HS-5 (cell line): ENCODE measurements at places on chromosomes 2 and 18.

DNA sequence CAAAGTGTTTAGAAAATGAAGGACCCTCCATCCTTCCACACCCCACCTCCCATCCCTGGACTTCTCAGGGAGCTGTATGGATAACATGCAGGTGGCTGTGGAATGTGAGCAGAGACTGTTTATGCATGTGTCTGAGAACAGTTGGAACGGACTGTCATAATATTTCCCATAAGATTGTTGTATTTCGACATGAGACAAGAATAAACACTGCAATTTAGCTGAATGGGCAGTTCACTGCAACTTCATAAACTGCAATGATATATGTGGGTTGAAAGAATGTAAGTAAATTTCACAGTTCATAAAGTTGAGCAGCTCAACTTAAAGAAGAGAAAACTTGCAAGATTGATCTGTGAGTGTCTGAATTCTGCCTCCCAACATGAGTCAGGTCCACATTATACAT is 74.6 kb downstream of the MEP1B start:
- no peak for DNase-seq

DNA sequence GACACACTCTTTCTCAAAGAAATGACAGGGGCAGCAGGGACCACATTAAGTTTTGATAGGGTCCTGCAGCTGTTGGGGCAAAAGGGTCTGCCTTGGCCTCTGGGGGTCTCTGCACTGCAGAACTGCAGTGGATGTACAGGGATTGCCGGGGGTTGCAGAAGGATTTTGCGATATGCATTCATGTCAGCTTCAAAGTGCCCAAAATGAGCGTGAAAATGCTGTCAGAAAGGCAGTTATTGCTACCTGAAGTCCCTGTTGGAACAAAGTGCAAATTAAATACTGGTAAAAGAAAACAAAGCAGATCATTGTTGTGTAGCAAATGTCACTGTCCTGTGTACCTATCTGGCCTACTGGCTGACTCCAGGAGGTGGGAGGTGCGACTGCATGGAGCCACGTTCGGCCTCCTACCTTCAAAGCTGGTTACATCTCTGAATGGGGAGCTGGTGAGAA is 78.8 kb upstream of the MAP4K3 start:
- no peak for DNase-seq

- no peak for DNase-seq
These were observed 175.6 kb upstream of the ZFP36L2 start for GRCh38 chr2:43402002-43402401.

GRCh38 chr2:70984576-70985282 is 6.3 kb downstream of the ANKRD53 start:
- DNase-seq: no peak

DNA sequence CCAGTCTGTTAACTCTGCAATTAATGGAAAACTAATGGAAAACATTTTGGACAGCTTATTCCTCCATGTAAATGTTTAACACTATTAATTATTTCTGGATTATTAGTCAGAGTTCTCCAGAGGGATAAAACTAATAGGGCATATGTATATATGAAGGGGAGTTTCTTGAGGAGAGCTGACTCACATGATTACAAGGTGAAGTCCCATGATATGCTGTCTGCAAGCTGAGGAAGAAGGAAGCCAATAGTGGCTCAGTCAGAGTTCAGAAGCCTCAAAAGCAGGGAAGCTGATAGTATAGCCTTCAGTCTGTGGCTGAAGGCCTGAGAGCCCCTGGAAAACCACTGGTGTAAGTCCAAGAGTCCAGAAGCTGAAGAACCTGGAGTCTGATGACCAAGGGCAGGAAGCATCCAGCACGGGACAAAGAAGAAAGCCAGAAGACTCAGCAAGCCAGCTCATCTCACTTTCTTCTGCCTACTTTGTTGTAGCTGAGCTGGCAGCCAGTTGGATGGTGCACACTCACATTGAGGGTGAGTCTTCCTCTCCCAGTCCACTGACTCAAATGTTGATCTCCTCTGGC is 136.0 kb downstream of the PTH2R start:
- no peak for DNase-seq

DNA sequence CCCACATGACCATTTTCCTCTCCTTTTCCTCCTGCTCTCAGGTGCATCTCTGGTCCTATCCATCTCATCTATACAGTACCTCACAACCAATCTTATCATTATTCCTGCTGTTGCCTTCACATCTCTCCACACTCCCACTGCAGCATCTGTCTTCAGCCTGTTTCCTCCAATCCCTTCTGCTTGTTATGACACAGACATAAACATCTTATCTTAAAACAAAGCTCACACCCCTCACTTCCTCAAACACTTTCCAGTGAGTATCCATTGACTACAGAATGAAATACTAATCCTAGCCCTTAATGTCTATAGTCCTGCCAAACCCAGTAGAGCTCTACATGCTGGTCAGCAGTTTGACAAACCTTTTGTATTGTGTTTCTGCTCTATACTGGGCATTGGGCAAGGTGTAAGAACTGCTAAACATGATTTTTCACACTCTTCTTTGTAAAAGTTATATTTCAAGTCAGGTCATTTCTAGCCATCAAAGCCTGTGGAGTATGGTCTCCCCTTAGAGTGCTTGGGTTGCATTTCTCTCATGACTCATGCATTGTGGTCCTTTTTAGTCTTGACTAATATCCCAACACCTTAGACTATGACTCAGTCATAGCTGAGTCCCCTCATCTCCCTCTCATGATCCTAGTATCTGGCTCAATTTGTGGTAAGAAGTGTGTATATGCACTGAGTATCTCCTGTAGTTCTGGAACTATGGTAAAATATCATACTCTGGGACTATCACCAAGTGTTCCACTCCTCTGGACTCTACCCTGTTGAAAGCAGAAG is 187.0 kb downstream of the CYRIA start:
- DNase-seq: no peak

DNA sequence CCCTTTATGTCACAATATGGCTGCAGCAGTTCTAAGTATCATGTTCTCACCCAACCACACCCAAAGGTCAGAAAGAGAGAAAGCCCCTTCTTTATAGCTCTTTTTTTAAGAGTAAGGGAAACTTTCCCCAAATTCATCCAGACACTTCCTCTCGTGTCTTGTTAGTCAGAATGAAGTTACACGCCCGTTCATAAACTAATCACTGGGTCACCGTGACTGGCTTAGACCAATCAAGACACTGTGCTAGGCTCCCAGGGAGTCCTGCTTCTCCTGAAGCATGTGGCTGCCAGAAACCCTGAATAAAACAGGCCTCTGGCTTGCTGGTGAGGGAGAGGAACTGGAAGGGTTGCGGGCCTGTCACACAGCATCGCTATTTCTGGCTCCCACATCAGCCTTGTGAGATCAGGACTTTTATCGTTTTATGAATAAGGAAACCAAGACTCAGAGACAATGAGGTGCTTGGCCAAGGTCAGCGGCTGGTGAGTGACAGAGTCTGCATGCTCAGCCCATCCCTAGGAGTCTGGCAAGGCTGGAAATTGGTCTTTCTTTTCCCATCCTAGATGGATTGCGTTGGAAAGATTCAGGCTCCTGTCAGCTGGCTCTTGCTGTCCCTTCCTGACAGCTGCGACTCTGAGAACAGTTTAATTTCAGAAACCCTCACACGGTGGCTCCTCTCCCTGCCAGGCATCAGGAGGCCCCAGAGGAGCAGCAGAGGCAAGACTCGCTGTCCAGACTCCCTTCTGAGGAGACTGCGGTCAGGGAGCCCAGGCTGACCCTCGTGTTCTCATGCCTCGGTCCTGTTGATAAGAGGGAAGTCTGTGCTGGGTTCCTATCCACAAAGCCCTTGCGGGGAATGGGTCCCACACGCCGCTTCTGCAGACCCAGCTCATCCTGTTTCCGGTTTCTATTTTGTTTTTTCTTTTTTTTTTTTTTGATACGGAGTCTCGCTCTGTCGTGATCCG is 104.5 kb upstream of the TAF1B start:
- DNase-seq: no peak

DNA sequence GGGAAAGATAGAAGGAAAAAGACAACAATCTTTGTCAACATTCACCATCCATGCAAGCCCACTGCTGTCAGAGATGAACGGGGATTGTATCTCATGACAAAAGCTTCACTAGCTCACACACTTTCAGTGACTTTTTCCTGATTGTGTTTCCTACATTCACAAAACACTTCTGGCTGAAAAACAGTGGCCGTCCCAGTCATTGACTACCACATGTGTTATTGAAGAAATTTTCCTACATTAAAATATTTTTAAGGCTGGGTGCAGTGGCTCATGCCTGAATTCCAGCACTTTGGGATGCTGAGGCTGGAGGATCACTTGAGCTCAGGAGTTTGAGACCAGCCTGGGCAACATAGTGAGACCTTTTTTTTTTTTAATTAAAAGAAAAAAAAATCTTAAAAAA is 90.9 kb downstream of the MOGAT1 start:
- DNase-seq: no peak

DNA sequence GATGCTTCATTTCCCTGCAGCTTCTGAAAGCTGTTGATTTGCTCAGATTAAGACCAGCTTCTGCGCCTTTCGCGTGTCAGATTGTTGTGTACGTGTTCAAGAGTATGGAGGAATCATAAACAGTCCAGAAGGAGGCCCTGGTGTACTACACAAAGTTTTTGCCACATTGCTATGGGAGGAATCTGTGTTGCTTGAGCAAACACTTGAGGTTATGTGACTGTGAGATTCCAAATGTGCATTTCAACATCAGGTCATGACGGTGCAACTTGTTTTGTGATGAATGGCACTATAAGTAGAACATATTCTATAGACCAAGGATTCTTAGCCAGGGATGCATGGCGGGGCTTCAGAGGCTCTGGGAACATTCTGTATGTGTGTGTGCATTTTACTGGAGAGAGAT is 35.0 kb downstream of the SRSF7 start:
- DNase-seq: peak; percentile 28

DNA sequence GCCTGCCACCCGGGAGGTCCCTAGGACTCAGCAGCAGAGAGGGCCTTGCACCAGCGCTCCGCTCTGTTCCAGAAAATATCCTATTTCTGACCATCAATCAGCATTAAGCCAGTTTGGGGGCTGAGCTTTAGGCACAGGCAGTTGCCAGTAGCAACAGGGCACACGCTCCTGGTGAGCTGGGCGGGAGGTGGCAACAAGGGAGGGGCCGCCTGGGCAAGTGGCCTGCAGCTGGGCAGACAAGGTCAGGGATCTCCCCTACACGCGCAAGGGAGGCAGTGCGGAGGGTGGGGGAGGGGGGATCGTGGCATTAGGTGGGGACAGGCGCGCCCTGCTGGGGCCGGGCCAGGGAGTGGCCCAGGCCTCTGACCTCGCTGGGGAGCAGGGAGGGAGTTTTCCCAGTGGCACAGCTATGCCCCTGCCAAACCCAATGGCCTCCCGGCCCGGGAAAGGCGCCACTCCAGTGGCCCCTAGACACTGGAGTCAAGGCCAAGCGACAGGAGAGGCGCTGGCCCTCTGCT is 302.8 kb downstream of the NCKAP5 start:
- no peak for DNase-seq

GRCh38 chr2:30213326-30213725 is 18.0 kb upstream of the LBH start:
- no peak for DNase-seq

GRCh38 chr2:241903121-241904010 is 33.8 kb downstream of the RTP5 start:
- no peak for DNase-seq

DNA sequence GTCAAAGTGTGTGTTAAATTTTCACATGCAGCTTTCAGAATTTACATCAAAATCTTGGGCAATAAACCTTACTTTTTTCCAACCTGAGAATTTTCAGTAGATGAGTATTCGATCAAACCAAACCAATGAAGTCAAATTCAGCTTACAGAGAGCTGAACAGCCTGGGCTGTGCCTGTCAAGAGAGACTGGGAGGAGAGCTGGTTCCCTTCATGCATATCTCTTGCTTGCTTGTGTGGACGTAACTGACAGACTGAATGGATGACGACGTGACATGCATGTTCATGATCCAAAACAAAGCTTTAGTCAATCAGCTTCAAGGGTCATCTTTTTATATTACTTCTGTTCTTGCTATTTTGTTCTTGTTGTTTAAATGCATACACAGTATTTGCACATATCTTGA is 145.2 kb downstream of the GALNT3 start:
- DNase-seq: no peak

DNA sequence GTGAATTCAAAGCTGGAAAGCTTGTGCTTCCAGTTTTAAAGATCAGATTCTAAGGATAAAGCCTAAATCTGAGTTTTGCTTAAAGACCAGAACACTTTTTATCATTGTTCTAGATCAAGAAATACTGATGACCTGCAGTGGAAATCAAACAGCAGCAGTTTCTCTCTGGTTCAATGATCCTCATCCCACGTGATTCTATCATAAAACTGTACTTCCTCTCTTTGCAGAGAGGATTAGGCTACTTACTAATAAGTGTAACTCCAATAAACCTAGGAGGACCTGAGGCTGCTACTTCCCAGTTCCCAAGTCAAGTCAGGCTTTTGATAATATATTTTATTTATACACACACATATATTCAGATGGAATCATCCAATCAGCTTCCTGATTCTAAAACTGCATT is 81.9 kb downstream of the TCF4 start:
- DNase-seq: no peak

DNA sequence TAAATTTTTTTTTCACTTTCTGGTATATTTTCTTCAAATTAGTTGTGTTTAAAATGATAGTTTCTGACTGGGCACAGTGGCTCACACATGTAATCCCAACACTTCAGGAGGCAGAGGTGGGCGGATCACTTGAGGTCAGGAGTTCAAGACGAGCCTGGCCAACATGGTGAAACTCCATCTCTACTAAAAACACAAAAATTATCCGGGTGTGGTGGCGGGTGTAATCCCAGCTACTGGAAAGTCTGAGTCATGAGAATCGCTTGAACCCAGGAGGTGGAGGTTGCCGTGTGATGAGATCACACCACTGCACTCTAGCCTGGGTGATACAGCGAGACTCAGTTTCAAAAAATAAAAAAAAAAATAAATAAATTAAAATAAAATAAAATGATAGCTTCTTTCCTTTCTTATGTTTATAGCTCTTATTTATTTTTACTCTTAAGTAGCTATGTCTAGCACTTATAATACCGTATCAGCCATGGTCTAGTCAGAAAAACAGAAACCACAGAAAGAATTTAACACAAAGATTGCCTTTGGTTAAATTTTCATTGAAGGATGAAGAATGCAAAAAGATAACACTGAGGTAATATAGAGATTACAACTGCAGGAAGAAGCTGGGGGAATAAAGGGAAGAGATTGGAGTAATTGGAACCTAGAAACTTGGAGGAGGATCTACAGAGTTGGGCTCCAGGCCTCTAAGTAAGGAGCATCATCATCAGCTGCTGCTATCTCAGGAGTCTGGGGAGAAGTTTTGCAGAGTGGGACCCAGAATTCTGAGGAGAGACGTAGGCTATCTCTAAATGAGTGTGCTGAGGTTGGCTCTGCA is 54.7 kb upstream of the MBOAT2 start:
- no peak for DNase-seq

DNA sequence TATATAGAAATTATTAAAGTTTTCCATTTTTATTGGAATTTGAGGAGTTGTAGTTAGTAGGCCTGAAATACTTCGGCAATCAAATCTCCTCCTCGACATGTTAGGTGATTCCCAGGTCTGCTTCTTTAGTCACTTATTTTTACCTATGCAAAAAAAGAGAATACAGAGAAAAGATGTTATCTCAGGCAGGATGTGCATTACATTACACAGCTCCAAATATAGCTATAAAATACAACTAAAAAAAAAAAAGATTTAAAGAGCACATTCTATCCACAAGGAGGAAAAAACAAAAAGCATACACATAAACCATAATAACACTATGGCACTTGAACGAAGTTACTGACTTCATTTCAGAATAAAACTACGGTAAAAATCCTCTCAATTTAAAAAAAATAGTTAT is 8.1 kb downstream of the STK17B start:
- DNase-seq: no peak
